ENCODE measurements at places on chromosomes 2 and 18.
A peak's percentile ranks its signal among the peaks of the same experiment; 100 is the strongest.

GRCh38 chr2:240463866-240464481 lies 28.5 kb downstream of the GPC1 start:
- no peak for DNase-seq

DNA sequence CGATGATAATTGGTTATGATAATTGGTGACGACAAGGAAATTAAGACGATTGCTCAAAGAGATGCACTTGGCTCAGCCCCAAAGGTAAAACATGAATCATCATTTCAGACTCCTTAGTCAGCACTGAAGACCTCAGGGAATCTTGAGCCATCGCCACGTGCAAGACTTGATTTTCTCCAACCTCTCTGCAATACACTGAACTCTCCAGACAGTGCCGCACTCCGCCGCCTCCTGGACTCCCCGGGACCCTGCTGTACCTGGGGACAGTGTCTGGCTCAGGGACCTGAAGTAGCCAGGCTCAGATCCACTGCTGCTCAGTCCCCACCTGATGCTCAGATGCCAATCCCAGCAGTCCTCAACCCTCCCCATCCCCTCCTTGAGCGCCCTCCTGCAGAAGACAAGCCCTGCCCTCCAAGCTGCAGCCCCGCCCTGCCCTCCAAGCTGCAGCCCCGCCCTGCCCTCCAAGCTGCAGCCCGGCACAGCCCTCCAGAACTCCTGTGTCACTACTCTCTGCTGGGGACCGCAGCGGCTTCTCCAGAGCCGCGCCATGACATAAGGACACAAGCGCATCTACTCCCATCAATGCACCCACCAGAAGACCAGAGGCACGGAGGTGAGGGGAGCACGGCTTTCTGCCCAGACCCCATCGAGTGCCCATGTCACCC lies 1.1 kb downstream of the TMEM18 start:
- no peak for DNase-seq

DNA sequence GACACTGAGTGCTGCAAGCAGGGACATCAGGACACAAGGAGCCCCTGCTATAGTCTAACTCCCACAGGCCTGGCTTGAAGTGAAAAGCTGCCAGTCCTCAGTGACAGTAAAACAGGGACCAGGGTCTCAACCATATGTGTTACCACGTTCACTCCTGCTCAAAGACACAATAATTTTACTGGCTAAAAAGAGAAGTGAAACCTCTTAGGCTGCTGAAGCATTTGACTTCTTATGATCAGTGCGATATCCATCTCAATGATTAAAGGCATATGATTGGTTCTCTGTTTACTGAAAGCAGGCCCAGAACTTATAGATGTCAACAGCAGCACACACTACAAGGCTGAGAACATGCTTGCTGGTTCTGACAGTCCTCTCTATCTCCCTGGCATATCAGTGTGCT lies 129.8 kb upstream of the LMAN1 start:
- no peak for DNase-seq

DNA sequence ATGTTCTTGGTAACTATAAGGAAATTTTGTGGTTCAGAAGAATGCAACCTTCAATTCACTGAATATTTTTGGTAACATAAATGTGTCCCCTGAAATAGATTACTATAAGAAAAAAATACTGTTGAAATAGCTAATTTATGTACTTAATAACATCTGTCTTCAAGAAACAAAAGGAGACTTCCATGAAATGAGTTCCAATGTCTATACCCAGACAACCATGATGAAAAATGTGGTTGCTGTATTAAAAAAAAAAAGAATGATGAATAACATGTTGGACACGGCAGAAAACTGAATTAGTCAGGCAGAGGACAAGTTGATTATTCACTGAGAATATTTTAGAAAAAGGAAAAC lies 98.5 kb downstream of the TACR1 start:
- no peak for DNase-seq

- no peak for DNase-seq
These were observed 39.2 kb downstream of the GALNT1 start for GRCh38 chr18:35620765-35621164.

GRCh38 chr2:186518945-186519344 lies 32.9 kb downstream of the ZC3H15 start:
- DNase-seq: no peak

DNA sequence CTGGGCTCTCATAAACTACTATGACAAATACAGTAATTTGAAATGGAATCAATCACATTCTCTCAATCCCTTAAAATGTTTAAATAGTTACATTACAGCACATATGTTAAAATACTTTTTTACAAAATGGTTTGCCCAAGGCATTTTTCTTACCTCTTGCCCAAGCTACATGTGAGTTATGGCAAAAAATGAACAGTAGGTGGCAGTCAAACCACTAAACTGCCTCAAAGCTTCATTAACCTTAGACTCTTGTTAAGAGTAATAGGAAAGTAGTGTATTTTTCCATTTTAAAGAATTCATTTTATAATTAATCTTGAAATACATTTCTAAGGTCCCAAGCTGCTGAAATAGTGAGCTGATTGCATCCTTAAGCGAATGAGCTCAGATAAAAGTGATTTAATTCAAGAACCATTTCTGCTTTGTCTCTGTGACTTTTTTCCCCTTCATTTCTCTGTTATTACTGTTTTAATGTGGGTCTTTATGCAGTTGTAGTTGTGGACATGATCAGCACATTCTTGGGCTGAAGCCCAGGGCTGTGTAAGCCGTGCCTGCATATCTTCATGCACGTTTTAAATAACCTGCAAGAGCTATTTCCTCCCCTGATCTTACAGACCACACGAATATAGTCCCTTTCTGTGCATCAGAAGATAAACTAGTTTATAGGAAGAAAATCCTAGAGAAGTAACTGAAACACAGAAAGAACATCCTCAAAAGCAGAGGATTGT lies 311.8 kb downstream of the LNPK start:
- peak; percentile 42 for DNase-seq

- no peak for DNase-seq
These were observed 244.4 kb upstream of the REV1 start for GRCh38 chr2:99734236-99734635.

DNA sequence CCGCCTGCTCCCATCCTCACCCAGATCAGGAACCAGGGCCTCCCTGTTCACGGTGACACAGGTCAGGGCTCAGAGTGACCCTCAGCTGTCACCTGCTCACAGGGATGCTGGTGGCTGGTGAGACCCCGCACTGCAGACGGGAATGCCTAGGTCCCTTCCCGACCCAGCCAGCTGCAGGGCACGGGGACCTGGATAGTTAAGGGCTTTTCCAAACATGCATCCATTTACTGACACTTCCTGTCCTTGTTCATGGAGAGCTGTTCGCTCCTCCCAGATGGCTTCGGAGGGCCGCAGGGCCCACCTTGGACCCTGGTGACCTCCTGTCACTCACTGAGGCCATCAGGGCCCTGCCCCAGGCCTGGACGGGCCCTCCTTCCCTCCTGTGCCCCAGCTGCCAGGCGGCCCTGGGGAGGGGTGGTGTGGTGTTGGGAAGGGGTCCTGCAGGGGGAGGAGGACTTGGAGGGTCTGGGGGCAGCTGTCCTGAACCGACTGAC lies 31.7 kb downstream of the GPC1 start:
- DNase-seq: no peak
